ENCODE measurements at places on chromosomes 7 and 10.

- peak; percentile 70 for DNase-seq
These were observed 11.8 kb upstream of the ACBD5 start for GRCh38 chr10:27252267-27253000.

DNA sequence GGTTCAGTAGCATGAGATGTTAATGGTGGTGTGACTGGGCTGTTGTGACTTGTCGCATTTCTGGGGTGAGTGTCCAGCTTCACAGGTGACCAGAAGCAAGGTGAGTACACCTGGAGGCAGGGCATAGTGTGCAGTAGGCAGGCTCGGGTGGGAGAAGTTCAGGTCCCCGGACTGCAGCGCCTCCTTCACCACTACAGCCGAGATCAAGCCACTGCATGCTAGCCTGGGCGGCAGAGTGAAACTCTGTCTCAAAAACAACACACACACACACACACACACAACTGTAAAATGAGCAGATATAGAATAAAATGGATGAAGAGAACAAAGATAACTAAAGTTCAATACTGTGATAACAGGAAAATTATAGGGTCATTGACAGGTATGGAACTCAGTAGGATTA is 11.1 kb upstream of the PARD3 start:
- no peak for DNase-seq

DNA sequence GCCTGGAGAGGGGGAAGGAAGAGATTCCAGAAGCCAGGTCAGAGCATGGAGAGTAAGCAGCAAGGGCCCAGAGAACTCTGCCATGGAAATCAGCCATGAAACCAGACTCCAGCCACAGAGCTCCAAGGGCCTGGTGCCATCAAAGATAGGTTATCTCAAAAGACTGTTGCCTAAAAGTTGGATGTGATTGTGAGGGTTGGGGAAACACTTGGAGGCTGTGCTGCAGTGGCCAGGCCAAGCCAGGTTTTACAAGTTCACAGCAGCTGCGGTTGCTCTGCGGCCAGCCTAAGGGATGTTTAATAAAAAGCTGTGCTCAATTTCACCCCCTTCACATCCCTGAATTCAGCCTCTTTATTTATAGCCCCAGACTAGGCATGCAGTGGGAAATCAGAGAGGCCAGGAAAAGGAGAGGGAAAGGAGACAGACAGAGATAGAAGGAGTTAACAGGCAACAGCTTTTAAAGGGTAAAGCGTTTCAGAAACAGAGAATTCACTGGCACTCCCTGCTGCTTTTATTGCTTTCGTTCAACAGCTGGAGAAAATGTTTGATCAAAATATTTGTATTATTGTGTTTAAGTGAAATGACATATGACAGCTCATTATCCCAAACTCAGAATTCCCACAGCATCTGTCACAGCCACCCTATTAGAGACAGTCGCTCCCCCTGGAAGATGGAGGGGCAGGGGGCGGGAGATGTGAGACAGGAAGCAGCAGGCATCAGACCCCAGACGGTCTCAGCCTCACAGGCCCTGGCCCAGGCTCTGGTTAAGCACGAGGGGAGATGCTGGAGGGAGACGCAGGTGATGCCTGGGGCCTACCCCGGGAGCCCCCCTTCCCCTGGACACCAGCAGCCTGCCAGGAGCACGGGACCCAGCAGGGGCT is 140.1 kb downstream of the GLI3 start:
- DNase-seq, result no peak

GRCh38 chr10:76993213-76993612 is 644.4 kb downstream of the KCNMA1 start:
- no peak for DNase-seq

DNA sequence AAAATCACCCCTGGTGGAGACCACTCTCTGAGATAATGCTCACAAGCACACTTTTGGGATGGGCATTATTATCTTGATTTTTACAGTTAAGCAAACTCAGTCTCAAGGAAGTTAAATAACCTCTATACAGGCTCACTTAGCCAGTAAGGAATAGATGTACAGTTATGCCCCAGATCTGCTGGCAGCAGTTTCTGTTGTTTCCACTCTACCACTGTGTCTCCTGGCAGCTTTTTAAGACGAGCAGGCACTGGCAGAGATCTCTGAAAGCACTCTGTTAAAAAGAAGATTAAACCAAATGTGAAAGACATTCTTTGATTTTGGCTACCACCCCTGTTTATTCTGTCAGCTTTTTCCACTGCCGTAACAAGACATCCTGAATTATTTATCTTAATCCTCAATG is 73.2 kb downstream of the SRI start:
- no peak for DNase-seq

- DNase-seq, result no peak
These were observed 39.6 kb downstream of the GRK5 start for GRCh38 chr10:119246862-119247549.

GRCh38 chr7:29871787-29872398 is 65.6 kb downstream of the WIPF3 start:
- DNase-seq, result no peak

DNA sequence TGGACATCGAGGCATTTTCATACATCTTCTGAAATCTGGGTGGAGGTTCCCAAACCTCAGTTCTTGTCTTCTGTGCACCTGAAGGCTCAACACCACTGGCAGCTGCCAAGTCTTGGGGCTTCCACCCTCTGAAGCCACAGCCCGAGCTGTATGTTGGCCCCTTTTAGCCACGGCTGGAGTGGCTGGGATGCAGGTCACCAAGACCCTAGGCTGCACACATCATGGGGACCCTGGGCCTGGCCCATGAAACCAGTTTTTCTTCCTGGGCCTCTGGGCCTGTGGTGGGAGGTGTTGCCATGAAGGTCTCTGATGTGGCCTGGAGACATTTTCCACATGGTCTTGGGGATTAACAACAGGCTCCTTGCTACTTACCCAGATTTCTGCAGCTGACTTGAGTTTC is 62.1 kb downstream of the INPP5A start:
- DNase-seq, result no peak

DNA sequence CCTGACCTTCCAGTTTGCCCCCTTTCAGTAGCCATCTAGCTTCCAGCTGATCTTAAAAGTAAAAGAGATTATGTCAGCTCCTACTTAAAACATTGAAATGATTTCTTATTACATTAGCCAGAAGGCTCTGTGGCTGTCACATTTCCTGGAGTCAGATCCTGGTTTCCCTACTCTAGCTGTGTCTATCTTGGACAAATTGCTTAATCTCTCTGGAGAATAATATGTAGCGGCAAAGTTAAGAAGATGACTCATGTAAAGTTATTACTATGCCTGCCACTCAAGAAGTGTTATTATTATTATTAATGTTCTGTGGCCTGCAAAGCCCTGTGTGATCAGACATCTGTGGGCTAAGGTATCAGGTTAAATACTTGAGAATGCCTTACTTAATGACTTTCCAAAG is 107.2 kb downstream of the RUNDC3B start:
- no peak for DNase-seq

DNA sequence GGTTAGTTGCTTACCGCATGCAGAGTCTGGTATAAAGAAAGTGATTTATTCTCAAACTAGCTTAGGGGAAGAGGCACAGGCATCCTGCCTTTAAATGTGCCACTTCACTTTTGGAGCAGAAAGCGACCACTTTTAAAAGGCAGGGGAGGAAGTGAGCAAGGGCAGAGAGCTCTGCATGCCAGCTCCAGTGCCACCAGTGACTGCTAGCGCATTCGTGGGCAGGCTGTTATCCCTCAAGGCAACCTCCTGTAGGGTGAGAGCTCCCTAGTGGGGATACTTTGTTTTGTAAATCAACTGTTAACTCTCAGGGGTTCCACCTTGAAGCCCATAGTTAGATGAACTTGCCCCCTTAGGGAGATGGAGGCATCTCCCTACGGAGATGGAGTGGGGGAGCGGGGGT is 29.4 kb upstream of the GRB10 start:
- DNase-seq, result no peak

DNA sequence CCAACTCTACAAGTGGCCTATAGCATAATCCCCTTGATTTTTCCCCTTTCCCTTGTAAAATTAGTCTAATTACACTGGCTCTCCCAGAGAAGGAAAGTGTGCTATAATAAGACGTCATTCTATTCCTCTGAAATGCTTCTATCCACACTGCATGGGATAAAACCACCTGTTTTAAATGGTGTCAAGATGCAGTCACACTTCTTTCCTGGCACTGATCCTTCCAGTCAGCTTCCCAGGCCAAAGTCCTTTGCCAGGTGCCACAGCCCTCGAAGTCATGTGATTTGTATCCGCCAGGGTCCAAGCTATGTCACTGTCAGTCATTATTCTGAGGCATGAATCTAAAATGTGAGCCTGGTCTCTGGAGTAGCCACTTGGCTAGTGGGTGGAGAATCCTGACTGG is 169.0 kb upstream of the KIAA1217 start:
- no peak for DNase-seq

- DNase-seq, result no peak
These were observed 15.6 kb downstream of the LAT2 start for GRCh38 chr7:74225400-74225799.

- no peak for DNase-seq
These were observed 140.7 kb upstream of the HABP2 start for GRCh38 chr10:113412161-113412560.

DNA sequence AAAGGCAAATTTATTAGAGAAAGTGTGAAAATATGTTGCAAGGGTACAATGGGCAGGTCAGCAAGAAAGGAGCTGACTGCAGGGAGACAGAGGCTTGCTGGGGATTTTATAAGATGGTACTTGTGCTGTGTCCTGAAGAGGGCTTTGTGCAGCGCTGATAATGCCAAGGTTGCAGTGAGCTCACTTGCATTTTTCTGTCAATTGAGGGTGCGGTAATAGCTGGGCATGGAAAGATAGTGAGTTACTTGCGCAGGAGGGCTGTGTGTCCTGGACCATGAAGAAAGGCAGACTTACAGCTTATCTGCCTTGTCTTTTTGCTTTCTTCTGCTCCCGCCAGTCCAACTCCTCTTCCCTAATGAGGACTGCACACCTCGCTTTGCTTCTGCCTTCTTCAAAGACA is 12.5 kb downstream of the CDC123 start:
- DNase-seq, result no peak

DNA sequence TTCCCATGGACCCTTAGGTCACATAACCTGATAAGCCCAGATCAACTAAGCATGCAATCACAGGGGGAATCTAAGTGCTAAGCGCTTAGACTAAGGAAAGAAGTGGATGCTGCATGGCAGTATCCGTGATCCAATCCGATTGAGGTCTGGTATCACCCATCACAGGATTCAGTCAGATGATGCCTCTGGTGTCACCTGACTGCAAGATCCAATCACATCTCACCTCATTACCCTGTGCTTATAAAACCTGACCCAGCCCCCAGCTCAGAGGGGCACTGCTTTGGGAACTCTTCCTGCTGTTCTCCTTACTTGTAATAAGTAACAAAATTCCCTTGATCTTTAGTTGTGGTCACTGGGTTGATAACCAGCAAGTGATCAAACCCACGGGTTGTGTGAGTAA is 84.7 kb upstream of the TMEM168 start:
- no peak for DNase-seq

DNA sequence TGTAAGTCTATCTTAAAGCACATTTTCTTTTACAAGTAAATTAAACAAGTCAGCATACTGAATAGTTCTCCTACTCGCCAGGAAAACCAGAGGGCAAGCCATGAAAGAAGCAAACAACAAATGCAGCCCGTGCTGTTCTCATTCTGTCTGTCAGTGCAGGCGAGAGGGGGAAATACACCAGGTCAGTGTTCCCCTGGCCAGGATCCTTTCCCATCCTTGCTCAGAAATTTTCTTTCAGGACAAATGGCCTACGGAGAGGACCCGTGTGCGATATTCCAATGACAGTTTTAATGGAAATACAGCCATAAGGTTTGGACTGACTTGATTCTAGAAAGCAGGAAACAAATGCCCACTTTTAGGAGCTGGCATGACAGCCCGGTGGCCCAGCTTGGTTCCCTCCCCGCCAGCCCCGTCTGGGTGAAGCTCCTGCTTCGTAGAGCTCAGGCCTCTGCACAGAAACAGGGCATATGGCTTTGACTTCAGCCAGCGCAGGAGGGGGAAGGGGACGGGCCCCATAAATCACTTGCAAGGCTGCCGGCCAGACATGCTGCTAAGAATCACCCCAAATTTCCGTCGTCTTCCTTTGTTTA is 67.8 kb downstream of the FRMD4A start:
- DNase-seq, result no peak

DNA sequence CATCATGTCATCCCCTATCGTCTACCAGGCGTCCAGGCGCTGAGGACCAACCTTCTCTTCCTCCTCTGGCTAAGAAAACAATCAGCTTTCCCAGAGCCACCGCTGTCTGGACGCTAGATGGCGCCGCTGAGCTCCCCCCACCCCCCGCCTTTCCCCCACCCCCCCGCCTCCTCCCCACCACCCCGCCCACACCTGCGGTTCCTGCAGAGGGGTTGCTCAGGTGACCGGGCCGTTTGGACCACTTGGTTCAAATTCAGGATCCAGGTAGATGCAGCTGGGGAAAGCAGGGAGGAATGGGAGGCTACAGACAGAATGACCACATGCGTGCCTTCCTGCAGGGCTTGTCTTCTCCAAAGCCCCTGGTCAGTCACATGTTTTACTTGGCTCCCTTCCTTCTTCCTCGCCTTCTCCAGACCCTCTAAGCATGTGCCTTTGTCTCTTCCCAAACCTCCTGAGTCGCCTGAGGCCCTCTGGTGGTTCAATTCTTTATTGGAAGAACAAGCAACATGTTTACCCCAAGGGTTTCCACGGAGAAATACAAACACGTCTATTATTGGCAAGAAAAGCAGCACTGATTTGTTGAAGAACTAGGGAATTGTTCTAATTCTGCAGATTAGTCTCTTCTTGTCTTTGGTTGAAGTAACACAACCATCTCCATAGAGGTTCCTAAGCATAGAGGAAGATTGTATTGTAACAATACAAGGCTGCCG is 24.7 kb downstream of the AOC1 start:
- DNase-seq, result peak; percentile 41

DNA sequence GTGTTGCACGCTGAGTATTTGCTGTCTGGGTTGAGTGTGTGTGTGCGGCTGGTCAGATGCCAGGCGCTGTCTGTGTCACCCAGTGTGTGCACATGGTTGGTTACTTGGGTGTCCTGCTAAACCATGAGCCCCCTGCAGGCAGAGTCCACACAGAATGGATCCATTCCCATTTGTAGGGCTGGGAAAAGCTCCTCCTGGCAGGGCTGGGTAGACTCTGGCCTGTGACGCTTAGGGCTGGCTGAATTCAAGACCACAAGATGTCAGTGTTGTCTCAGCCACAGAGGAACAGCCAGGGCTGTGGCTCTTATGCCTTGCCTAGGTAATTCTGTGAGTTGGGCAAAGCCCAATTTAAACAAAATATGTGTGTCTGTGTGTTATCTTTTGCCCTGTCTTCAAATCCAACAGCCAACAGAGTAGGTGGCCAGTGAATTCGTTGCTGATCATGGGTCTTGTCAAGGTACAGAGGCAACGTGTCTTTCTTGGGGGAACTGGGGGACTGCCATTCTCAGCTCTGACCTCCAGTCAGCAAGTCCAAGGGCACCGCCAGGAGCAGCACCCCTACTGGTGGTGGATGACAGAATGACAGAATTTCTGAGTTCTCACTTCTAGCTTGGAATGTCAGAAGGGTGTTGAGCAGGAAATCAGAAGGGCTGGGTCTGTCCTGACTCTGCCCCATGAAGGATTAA is 285.1 kb downstream of the CCSER2 start:
- no peak for DNase-seq

- DNase-seq, result no peak
These were observed 196.4 kb downstream of the FAM107B start for GRCh38 chr10:14578060-14578952.

GRCh38 chr7:27151931-27152815 is at the start of gene HOXA3:
HOXA3 (minus strand) TSS chr7:27152583; CDS start chr7:27110640, 41,943 bp downstream.
- DNase-seq, result no peak

Measured in CD4-positive, alpha-beta T cell (primary cell).